NCI-H2107 (cell line): ENCODE measurements at places on chromosomes 12 and 14.

- no peak for DNase-seq
Measured at GRCh38 chr12:97967831-97968230, 505.2 kb downstream of the RMST start.

GRCh38 chr14:24948261-24948847 lies 101.6 kb downstream of the STXBP6 start:
- DNase-seq: no peak

- no peak for DNase-seq
Measured at GRCh38 chr14:101761881-101762529, 496 bp downstream of the PPP2R5C start.

DNA sequence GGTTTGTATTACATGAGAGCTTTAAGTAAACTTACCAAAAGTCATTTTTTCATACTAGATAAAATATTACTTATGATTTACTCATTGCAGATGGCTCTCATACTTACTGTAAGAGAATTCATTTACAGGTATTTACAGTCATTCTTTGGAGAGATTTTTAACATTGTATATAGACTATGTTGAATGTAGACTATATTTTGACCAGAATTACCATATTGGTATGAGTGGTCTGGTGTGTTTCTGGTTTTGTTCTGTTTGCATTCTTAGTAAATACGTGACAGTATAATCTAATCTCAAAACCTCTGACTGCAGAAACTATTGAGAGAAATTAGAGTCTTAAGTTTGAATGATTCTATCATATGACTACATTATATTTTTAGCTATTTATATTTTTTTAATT lies 91.1 kb downstream of the USP15 start:
- no peak for DNase-seq

GRCh38 chr14:100317912-100318808 lies 5.0 kb upstream of the SLC25A47 start:
- DNase-seq: no peak

DNA sequence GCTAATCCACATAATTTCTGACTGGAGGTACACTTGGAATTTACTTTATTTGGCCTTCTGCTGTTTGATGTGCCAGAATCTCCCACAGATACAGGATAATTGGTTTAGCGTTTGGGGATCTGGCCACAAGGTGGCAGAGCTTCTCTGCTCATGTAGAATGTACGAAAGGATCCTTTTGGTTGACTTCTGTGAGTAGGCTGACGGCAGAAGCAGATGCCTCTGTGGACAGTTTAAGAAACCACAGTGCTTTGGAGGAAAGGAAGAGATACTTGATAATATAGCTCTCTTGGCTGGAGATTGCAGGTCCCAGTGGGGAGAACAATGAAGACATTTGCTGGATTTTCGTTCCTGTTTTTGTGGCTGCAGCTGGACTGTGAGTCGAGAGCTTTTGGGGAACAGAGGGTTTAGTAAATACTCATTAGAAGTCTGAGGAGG lies 75.3 kb upstream of the OR4E1 start:
- DNase-seq: peak; percentile 5

GRCh38 chr12:96862326-96862725 lies 44.7 kb upstream of the NEDD1 start:
- no peak for DNase-seq

- DNase-seq: no peak
Measured at GRCh38 chr12:14310866-14311265, 54.6 kb upstream of the ATF7IP start.

GRCh38 chr12:123160801-123161487 lies 10.1 kb upstream of the PITPNM2 start:
- no peak for DNase-seq

DNA sequence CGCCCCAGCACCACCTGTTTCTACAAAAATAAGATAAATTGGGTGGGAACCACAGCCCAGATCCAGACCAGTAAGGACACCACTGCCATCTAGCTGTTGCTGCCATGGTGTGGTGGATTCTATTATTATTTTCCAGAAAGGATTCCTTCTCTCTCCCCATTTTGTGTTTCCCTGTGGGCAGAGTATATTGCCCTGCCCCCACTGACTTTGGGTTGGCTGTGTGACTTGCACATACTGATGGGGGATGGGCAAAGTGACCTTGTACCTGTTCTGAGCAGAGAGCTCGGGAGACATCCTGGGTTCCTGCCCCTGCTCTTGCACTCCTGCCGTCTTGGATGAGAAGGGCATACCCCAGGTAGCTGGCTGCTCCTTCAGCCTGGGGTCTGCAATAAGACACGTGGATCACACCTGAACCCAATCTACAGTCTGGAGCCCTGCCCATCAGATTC lies 24.3 kb downstream of the MOAP1 start:
- DNase-seq: no peak

DNA sequence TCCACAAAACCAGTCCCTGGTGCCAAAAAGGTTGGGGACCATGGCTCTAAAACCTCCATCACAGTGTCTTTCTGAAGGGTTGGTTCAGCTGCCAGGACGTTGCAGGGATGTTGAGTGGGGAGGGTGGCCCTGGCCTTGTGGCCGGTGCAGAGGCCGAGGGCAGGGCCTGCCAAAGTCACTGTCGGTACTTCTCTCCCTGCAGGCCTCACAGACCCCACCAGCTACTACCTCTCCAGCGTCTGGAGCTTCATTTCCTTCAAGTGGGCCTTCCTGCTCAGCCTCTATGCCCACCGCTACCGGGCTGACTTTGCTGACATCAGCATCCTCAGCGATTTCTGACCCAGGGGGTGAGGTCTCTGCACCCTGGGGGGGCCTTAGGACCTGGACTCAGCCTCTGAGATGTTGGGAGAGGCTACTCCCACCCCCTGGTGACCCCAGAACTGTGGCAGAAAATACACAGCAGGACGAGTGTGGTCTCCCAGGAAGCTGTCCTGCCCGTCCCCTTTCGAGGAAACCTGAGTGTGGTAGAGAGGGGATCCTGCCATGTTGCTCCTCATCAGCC lies 7.0 kb downstream of the SLC48A1 start:
- no peak for DNase-seq

DNA sequence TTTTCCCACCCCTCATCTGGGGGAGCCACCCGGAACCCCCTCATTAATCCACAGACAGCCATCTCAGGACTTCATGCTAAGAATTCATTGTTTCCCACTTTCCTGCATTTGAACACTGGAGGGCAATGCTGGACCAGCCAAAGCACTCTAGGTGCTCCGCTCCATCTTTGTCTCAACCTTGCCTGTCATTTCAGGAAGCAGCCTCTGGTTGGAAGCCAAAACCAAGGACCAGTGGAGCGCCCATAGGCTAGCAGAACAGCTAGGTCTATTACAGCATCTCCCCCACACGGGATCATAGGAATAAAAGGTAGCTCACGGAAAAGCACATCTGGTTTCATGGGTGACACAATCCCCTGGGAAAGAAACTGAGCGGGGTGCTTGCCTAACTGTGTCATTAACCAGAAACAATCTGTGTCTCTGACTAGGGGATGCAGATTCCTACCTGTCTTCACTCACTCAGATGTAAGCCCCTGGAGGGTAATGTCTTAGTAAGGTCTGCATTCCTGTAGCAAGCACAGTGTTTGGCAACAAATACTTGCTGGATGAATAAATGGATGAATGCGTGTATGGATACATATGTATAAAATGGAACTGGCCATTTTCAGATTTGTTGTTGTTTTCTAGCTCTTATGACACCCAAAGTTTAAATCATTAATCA lies 197.0 kb downstream of the DAD1 start:
- DNase-seq: no peak

DNA sequence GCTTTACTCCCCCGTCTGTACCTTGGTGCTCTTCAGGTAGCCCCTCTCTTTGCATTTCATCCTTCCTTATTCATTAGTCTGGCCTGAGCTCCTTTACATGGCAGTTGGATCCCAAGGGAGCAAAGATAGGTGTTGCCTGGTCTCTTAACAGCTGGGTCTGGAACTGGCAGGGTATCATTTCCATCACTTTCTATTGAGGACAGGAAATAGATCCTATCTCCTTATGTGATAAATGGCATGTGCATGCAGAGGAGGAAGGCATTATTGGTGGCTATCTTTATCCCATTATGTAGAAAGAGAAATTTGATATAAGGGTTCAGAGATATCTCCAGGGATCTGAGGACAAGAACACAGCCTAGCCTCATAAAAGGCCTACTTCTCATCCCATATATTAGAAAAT lies 54.6 kb upstream of the OAS1 start:
- DNase-seq: no peak

DNA sequence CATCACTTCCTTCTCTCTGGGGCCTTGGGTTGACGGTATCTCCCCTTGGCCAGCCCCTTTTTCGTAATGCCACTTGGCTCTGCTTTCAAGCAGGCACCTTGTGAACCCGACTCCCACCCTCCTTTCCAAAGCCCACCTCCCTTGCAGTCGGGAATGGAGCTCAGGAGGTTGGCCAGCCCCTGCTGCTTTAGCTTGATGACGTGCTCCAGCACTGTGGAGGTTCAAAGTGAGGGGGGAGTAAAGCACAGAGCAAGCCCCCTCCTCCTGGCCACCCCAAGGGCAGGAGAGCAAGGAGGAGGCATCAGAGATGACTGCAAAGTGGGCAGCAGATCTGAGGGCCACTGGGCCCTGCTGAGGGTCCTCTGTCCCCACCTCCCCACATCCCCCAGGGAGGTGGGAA lies 103.4 kb downstream of the ZFP36L1 start:
- no peak for DNase-seq

GRCh38 chr12:3311491-3312103 lies 179.4 kb upstream of the PRMT8 start:
- DNase-seq: no peak

GRCh38 chr14:105533811-105534498 lies 7.6 kb downstream of the TMEM121 start:
- DNase-seq: no peak

DNA sequence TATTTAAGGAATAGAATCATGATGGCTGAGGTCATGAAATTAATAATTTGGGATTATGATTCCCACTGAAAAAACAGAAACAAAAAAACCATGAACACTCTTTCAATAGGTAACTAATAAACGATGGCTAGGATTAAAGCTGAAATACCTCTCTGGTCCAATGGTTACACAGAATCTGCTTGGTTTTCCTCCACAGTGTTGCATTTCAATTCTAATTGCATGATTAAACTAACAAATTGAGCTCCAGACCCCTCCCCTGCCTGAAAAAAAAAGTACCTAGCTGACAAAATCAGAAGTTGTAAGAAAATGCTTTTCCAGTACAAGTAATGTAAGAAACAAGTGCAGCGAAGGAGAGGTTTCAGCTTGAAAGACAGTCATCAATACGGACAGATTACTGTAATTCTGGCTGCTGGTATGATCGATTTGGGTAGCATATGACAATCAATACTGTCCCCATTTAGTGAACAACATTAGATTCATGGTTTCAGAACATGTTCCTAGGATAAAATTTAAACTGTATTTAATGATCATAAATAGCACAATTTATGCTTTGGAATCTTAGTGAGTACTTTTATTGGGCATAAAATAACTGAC lies 32.0 kb downstream of the INSM2 start:
- no peak for DNase-seq

GRCh38 chr12:74482115-74482514 lies 55.5 kb upstream of the ATXN7L3B start:
- DNase-seq: no peak

DNA sequence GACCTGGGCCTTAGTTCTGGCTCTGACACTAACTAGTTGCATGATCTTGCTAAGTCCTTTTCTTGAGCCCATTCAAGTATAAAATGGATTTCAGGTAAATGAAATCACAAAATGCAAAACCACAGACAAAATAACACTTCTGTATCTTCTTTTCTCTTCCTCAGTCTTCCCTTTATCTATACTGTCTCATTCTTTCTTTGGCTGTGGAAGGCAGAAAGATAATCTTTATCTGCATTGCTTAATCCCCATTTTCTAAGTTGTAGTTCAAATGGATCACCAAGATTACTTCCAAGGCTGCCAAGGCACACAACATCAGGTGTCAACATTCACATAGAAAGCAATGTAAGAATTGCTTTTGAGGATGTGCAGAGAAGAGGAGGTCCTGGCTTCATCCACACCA lies 30.3 kb downstream of the TESPA1 start:
- no peak for DNase-seq

- no peak for DNase-seq
Measured at GRCh38 chr12:83919081-83919480, 993.5 kb downstream of the SLC6A15 start.

- DNase-seq: no peak
Measured at GRCh38 chr14:30551460-30551859, 7.5 kb upstream of the G2E3 start.

- no peak for DNase-seq
Measured at GRCh38 chr12:60259225-60259624, 663.4 kb downstream of the SLC16A7 start.

- DNase-seq: no peak
Measured at GRCh38 chr12:62217466-62218194, 42.6 kb upstream of the USP15 start.
